ENCODE measurements at places on chromosomes 13 and 19.

DNA sequence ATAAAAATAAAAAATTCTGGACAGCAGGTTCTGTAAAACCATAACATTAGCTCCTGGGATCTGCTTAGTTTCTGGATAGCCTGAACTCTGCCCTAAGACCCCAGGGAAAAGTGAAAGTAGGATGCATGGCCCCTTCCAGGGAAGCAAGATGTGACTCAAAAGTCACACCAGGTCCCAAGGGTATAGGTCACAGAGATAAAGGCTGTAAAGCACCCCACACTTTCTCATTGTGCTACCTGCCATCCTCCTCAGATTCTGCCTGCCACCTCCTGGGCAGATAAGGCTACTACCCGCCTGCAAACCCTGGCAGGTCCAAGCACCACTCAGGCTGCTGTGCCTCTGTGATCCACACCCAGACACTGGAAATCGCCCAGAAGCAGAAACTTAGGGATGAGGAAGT lies 20.6 kb downstream of the FFAR2 start:
- DNase-seq: no peak

DNA sequence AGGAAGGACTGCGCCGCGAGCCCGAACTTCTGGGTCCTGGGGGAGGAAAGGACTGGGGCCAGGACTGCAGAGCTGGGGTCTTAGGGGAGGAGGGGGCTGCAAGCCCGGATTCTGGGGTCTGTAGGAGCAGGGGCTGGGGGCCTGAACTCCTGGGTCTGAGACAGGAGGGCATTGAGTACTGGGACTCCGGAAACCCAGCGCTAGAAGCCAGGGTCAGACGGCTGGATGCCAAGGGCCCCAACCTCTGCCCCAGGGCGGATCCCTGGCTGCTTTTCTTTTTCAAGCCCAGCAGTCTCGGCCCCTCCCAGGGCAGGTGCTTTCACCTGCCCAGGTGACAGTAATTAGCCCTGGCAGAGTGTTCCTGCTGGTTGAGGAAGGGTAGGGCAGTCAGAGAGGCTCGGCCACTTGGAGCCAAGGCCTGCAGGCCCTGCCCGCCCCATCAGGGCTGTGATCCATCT lies 2.3 kb downstream of the MYH14 start:
- no peak for DNase-seq

- no peak for DNase-seq
These were observed 183.2 kb upstream of the GPR12 start for GRCh38 chr13:26943748-26944147.

DNA sequence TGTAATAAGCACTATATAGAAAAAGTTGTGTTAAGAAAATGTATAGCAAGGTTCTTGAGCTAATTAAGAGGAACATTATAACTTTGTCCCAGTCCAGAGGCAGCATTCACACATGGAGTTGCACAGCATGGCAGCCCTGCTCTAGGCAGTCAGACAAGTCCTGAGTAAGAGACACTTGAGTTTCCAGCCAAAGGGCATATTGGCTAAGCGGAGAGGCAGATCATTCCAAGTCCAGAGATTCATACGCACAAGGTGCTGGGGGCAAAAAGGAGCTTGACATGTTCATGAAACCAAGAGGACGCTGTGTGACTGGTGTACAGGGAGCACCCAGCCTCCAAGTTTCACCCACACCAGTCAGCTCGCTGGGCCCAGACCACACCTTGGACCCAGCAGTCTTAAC lies 232.6 kb upstream of the IPO5 start:
- no peak for DNase-seq

DNA sequence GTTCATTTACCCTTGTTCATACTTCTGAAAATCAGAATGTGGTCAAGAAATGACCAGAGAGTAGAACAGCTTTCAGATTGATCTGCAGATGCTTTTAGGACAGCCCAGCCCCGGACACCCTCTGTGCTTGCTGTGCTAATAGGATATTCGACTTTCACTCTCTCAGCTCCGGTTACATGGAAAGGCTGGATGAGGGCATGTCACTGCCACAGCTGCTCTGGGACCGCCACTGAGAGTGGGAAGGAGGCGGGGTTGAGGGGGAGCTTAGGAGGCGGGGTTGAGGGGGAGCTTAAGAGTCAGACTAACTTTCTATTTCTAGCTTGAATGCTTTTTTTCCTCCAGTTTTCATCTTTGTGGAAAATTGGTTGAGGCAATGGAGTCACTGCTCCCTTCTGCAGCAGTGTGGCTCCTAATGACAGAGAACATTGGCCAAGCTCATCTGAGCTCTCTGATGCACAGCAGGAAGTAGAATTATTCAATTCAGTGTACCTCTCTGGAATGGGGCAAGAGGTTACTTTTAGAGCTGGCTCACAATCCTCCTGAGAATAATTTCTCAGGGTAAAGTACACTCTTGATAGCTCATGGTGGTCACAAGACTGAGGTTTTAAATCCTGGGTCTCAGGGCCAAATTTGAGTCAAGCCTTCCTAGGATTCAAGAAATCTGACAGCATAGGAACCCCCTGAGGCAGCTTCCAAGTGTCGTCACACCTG lies 74.6 kb upstream of the NPAS1 start:
- DNase-seq: peak; percentile 74

DNA sequence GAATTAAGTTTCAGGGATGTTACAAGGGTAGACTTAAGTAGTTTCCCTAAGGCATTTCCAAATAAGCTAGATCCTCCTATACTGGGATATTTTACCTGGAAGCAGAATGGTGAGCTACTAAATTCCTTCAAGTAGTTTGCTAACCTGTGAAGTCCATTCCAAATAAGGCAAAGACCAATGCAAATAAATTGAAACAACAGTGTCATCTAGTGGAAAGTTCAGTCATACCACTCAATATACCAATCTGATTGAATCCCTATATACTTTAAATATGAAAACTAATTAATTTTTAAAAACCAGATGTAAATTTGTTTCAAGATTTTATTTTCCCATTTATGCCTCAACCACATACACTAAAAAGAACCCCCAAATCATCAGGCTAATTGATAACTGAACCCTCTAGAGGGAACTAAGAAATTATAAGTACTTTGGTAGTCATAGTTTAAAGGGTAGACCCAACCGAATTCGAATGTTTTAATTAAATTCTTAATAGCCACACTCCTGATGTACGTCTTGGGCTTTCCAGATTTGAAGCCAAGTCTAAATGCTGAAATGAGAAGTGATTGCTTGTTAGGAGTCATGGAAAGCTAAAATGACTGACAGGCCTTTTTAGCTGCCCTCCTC lies 223.7 kb downstream of the TBC1D4 start:
- no peak for DNase-seq

- DNase-seq: peak; percentile 48
These were observed 102.7 kb downstream of the RAB20 start for GRCh38 chr13:110458594-110459365.

GRCh38 chr13:94112227-94112626 lies 367.3 kb downstream of the DCT start:
- DNase-seq: peak; percentile 56

GRCh38 chr13:27283906-27284493 lies 13.4 kb downstream of the RASL11A start:
- DNase-seq: no peak

GRCh38 chr19:53977991-53978731 lies 13.3 kb upstream of the CACNG6 start:
- DNase-seq: peak; percentile 66

- no peak for DNase-seq
These were observed 562.5 kb downstream of the EFNB2 start for GRCh38 chr13:105972811-105973590.

DNA sequence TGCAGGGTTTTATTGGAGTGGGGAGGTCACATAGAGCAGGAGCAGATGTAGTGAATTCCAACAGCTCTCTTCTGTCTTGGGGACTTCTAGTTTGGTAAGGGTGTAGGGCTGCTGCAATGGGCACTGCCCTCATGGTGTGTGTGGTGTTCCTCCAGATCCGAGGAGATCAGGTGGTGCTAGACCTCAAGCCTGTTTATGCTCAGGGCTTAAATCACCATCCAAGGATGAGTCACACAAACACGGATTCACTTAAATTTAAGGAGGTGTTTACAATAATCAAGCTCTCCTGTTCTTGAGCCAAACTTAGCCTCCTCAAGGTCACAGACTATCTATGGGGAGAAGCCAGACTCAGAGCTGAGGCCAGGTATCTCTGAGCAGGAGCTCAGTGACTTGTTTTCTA lies 23.0 kb downstream of the HS6ST3 start:
- DNase-seq: no peak

- no peak for DNase-seq
These were observed 9.1 kb upstream of the CDADC1 start for GRCh38 chr13:49238621-49239020.

DNA sequence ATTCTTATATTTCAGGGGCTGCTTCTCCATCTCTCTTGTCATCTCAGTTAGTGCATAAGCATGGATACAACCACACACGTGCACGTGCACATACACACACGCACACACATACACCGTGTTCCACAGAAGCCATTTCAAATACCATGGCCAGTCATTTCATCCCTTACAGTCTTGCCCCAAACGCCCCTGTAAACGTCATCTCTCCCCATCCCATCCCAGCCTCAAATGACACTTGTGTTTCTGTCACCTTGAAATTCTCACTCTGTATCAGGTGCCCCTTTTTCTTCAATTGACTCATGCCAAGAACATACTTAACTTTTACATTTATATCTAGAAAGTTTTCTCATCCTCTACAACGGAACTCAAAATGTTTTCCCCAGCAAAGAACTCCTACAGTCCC lies 220.5 kb downstream of the IRS2 start:
- no peak for DNase-seq

GRCh38 chr13:37011002-37011401 lies 10.4 kb downstream of the EXOSC8 start:
- DNase-seq: no peak

DNA sequence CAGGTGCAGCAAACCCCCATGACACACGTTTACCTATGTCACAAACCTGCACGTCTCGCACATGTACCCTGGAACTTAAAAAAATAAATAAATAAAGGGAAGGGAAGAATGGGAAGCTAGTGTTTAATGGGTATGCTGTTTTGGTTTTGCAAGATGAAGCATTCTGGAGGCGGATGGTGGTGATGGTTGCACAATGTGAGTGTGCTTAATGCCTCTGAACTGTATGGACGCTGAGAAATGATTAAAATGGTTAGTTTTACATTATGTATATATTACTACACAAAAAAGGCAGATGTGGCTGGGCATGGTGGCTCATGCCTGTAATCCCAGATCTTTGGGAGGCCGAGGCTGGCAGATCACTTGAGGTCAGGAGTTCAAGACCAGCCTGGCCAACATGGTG lies 17.8 kb downstream of the NFILZ start:
- DNase-seq: no peak

- peak; percentile 79 for DNase-seq
These were observed 17.9 kb upstream of the ZNF175 start for GRCh38 chr19:51552996-51553725.

GRCh38 chr19:3968556-3969434 lies 2.1 kb downstream of the DAPK3 start:
- peak; percentile 87 for DNase-seq

- DNase-seq: no peak
These were observed 9.4 kb upstream of the KBTBD7 start for GRCh38 chr13:41203810-41204209.

DNA sequence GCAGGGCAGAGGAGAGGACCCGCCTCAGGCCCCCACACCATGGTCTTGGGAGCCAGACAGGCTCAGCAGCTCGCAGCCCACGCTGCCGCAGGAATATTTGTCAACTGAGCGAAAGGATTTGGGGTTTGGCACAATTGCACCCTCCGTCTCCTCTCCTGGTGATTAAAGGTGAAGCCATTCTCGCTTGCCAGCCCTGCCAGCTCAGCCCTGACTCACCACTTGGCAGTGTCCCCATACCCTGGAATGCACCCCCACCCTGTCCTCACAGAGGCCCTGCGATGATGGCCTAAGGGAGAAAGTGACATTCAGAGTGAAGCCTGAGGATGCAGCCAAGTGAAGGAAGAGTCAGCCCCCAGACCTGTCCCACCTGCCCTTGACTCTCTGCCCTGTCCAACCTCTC lies 18.8 kb downstream of the CYTH2 start:
- DNase-seq: no peak

DNA sequence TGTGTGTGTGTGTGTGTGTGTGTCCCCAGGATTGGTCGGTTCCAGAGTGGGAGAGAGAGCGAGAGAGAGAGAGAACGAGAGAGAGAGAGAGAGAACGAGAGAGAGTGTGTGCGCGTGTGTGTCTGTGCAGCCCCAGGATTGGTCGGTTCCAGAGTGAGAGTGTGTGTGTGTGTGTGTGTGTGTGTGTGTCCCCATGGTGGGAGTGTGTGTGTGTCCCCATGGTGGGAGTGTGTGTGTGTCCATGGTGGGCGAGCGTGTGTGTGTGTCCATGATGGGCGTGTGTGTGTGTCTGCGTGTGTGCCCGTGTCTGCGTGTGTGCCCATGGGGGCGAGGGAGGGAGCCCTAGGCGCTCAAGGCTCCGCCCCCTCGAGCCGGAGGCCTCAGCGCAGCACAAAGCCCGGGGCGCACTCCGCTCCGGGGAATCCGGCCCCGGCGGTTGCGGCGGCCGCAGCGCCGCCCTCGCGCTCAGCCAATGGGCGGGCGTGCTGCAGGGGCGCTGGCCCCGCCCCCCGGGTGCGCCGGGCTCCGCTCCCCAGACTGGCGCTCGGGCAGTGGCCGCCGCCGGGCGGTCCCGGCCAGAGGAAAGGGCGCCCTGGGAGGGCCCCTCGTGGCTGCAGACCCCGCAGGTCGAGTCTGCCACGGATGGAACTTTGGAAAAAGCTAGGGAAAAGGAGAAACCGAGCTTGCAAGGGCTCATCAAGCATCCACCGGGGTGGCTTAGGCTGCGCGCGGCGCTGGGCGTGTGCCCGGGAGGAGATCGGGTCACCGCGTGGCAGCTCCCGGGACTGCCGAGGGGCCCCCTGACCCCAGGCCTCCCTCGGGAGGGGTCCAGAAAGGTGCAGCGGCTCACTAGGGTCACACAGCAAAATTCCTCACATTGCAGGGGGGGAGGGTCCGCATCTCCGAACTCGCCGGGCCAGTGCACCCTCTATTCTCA lies 96.2 kb downstream of the INSR start:
- peak; percentile 93 for DNase-seq

GRCh38 chr13:46516599-46517338 lies 36.2 kb upstream of the LRCH1 start:
- DNase-seq: no peak

All from sciatic nerve (tissue), 2 donors.